GF-D8 (cell line): ENCODE measurements at places on chromosomes 6 and 20.

DNA sequence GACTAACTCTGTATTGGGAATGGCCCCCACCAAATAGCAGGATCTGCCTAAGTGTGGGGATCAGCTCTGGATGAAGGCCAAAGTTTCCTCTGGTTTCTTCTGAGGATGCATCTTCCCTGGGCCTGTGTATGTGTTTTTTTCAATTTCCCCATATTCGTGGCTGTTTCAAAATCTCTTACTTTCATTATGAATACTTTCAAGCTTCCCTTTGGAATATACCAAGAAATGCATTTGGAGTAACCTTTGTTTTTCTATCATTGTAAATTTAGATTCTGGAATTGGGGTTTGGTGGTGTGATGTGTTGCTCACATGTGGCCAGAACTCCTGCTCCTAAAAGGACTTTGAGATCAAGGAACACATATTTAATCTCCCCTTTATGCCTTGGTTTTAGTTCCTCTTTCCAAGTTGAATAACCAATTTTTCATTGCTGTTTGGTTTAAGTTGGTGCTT is 8.4 kb downstream of the ENTPD6 start:
- DNase-seq = no peak

DNA sequence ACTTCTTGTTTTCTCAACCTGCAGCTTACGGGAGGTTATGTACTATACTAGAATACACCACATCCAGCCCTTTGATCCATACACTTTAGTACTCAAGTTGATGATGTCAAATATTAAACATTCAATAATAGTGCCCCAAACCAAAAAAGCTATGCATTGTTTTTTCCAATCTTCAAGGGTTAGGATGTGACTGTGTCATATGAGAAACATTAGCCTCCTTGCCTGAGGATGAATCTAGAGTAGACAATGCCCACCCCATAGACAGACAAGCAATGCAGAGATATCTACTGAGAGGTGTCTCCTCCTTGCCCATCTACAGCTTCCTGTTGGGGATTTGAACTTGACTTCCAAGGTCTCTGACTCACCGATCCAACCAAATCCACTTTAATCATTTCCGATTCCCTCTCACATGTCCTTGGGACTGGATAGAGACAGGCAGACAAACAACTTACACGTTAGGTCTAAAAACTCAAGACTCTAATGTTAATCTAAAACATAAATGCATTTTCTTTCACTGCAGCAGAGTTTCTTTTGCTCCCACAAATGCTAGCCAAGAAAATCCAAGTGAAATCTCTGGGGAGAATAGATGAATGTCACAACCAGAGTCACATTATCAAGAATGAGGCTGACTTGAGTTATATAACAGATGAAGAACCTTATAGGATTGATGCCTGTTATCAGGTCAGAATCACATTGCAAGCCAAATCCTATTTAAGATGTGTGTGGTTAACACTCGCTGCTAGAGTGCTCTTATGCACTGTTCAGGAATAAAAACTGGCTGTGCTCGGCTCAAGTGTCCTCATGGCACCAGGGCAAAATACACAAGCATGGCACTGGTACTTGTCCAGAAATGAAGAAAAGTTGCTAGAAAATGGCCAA is 75.5 kb upstream of the TNFAIP3 start:
- DNase-seq = no peak

DNA sequence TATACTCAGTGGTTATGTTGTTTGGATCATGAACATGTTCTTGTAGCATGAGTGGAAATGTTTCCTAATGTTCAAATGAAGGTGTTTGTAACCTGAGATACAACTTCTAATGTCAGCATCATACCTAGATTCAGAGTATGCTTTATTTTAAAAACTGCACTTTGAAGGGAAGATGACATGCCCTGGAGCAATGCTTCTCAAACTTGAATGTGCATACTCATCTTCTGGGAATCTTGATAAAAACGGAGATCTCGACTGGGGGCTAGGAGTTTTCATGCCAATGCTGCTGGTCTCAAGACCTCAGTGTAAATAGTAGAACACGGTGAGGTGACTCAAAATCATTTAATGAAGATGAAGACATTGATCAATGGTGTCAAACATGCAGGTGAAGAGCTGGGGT is 440.0 kb upstream of the NOX3 start:
- DNase-seq = no peak

GRCh38 chr6:56933650-56934049 is 21.3 kb upstream of the BEND6 start:
- peak; percentile 61 for DNase-seq

DNA sequence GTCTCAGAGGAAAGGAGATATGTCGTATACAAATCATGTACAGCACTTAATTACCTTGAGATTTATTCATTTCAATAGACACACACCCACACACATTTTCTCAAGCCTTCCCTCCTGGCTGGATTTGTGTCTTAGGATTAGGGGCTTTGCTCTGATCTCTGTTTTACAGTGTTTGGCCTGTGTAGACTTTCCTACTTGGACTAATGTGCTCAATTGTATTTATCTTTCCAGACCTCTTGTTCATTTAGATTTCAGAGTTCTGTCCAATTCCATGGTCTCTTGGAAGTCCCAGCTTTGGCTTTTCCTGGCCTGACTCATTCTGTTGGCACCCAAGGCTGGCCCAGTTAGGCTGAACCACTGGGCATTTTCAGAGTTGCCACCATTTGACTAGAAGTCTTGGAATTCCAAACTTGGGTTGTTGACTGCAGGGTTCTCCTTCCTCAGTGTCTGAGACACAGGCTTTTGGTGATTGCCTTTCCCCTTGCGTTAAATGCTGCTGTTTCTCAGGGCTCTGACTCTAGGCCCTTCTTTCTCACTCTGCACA is 8.9 kb upstream of the RFPL4B start:
- DNase-seq = no peak

DNA sequence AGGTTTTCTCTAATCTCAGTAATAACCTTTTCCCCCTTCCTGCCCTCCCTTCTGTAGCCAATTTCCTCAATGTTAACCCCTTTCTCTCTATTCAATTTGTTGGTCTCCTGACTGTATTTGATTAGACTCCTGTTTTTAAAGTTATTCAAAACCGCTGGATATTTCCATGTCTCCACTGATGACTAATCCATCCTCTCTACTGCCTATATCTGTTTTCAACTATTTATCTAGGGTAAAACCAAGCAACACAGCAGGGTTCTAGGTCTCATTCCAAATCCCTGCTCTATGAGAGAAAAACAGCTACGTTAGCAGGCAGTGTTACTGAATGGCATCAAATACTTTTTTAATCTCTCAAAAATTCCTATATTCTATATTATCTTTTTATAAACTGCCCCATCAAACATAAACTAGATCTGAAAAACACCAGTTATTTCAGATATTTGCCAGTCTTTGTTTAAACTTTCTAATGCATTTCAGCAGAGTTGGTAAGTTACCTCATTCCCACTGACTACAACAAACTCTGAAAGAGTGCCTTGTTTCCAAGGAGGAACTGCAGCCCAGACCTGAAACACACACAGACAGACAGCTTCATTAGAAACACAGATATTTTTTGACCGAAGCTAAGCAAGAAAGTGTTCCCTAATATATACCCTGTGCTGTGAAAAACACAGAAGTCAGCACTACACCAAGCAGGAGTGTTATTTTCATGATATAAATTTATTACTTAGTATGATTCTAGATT is 8.2 kb downstream of the RTN4IP1 start:
- no peak for DNase-seq

DNA sequence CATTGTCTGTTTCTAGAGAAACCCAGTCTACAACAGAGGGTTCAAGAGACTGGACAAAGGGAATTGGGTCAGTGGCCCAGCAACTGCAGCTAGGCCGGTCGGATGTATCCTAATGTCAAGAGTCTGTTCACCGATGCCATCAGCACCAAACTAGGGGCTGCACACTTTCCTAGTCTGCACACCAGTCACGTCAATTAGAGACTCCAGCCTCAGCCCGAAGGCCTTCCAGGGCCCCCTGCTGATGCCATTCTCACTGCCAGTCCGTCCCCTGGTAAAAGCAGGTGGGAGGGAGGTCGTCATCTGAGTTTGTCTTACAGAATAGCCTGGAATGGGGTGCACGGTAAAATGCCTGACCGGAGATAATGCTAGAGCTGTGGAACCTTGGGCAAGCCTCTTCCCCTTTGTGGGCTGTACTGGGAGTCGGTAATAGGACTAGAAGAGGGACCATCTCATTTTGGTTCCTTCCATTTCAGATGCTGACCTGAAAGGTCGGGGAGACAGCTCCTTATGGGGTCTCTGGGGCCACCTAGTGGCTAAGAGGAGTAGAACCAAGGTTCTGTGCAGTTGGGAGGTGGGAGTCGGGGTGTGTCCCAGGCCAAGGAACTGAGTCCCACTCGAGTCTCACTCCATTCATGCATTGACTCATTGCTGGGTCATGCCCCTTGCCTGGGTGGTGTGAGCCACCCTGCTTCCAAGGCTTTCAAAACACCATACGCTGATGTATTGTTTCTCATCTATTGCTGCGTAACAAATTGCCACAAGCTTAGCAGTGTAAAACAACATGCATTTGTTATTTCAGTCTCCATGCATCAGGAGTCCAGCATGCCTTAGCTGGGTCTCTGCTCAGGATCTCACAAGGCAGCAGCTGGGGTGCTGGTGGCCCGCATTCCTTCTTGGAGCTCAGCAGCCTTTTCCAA is 5.1 kb downstream of the SOX12 start:
- peak; percentile 71 for DNase-seq

DNA sequence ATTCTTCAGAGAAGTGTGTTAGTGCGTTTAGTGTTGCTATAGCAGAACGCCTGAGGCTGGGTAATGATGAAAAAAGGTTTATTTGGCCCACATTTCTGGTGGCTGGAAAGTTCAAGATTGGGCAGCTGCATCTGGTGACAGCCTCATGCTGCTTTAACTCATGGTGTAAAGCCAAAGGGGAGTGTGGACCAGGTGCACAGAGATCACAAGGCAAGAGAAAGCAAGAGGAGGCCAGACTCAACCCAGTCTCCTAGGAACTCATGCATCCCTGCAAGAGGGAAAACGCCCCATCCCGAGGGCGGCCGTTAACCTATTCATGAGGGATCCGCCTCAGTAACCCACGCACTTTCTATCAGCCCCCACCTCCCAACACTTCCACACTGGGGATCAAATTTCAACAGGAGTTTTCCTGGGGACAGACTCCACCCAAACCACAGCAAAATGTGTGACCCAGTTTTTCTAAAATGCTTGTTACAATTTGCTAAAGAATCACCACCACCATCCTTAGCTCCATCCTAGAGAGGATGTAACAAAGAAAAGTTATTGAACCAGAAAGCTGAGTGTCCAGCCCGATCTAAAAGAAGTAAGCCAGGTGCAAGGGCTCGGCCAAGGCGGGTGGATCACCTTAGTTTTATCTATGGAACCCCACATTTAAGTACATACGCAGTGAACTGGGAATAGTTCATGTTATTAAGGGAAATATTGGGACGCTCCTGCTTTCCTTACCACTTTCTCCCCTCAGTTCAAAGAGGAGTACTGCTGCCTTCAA is 164.8 kb downstream of the QKI start:
- DNase-seq = no peak

- no peak for DNase-seq
These were observed 25.4 kb upstream of the NOP56 start for GRCh38 chr20:2626853-2627541.

DNA sequence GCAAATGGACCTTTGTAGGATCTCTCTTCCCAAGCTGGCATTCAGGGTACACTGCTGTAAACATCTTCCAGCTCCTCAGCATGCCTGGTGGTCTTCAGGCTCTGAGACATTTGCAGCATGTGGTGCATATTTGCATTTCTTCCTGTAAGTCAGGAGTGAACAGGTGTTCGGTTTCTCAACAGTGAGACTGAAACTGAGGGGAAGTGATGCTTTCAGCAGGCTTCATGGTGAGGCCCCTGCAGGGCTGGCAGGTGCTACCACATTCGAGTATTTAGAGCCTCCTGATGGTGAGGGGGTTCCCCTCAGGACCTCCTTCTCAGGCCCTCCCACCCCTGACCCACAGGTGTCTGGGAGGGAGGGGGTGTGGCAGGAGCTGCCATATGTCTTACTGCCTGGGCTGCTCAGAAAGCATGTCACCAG is 15.1 kb downstream of the MYBL2 start:
- DNase-seq = peak; percentile 8

DNA sequence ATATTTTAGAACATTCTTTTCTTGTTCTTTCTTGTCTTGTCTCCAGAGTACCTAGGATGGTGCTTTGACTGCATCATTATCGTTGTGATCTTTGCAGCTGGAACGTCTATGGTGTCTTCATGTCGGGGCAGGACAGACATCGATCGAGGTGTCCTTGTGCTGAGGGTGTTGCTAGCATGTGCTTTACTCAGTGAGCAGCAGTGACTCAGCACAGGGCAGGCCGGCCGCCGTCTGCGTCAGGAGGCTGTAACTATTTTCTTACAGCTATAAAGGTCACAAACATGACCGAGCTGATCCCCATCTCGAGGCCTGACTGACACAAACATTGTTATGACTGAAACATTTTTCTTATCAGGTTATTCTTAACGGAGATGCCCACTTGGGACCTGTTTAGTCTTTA is 14.9 kb upstream of the CTCFL start:
- no peak for DNase-seq

GRCh38 chr20:22776369-22776768 is 192.0 kb upstream of the FOXA2 start:
- DNase-seq = no peak

DNA sequence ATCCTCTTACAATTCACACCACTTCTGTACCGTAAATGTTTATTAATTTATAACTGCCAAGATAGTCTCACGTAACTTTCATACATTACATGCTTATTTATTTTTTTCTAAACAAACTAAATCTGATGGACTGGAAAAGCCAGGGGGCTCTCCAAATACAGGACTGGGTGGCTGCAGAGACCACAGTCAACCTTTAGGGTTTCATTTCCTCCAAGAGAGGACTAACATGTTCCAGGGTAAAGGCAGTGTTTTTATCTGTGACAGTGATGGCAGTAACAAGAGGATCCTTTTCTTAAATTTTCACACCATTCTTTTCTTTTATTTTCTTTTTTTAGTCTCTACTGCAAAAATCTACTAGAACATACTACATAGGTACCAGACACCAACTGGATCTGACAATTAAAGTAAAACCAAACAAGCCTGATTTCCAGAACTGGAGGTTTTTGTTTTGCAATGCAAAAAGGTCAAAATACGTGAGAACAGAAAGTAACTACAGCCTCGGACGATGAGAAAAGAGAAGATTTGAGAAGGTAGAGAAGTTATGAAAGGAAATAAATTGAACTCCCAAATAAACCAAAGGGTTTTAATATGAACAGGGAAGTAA is 1.2 kb downstream of the LMBRD1 start:
- DNase-seq = no peak

DNA sequence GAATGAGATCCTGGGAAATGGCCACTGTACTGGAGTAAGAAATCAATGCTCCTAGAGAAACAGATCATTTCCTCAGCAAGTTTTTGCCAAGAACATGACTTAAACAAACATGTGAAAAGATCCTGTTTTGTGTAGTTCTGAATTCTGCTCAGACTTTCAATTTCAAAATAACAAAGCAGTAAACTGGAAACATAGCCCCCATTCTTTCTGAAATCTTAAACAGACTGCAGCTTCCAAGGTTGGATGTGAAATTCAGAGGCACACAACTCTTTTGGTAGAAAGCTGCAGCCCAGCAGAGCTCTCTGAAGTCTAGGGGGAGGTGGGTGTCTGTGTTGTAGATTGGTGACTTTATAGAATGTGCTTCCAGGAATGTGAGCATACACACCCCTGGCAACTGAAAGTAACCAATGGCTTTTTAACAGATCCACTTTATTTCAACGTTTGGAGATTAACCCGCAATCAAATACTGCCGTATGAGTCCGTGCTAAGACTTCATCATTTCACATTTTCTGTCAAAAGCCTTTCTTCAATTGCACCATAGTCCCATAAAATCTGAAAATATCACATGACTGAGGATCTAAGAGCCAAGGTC is 86.4 kb downstream of the ATXN1 start:
- DNase-seq = no peak

GRCh38 chr6:164066335-164066734 is 651.8 kb downstream of the QKI start:
- DNase-seq = no peak
